ENCODE measurements at places on chromosomes 4 and X. TPM values are rescaled to one million over a fixed set of nuclear protein-coding genes. Genes with fewer than 3 reads are reported as not detected.

Gene FAM156A
- 7.5 TPM for total RNA-seq

Gene TCEAL2
- not detected for total RNA-seq

Gene NXF2B
- total RNA-seq: not detected

Gene TLR3
- total RNA-seq: 0.28 TPM

Gene EFHC2
- total RNA-seq: 0.28 TPM

Measured in IMR-90 (cell line).